ENCODE measurements at places on chromosomes 1 and 21. TPM values are rescaled to one million over a fixed set of nuclear protein-coding genes. Genes with fewer than 3 reads are reported as not detected.

SLFNL1 gene
- total RNA-seq, result not detected

SLC9C2 gene
- not detected for total RNA-seq

CALML6 gene
- total RNA-seq, result 0.51 TPM

CLIC4 gene
- 1,665 TPM for total RNA-seq

SLC25A34 gene
- 0.13 TPM for total RNA-seq

LRRC39 gene
- total RNA-seq, result not detected

DNA sequence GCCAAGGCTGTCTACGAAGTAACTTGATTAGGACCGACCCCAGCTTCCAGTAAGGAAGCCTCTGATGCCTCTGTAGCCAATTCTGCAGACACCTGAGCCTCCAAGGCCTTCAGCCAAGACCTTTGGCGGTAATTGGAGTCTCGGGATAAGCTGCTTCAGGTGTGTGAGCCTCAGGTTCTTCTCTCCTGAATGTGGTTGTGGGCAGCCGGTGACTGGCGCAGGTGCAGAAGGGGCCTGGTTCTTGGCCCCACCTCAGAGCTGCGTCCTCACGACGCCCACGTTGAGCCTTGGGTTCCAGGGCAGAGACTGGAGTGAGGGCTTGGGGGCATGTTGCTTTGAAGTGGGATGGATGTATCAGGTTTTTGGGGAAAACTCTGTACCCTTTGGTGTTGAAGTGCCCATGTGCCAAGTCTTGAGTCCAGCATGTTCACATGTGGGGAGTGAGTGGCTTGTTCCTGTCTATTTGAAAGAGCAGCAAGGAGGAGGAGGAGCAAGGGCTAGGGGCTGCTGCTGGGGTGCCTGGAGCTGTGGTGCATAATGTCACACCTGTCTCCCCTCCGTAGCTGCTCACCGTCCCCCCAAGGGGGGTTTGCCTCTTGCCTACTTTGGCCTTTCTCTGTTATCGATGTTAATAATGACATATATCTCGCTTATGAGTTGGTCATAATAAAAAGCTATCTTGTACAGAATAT lies 1.4 kb downstream of the PSEN2 start:
- no peaks in the 10 kb centered on the region for H3K27me3 ChIP-seq
- H3K4me3 ChIP-seq, result peak overlapping the region; percentile 73
- no peak overlapping the region for H3K27ac ChIP-seq

- H3K36me3 ChIP-seq, result no peaks in the 10 kb centered on the region
- H3K27ac ChIP-seq, result no peak overlapping the region
- peaks cover 13% of the 10 kb centered on the region for H3K27me3 ChIP-seq
- no peak overlapping the region for H3K4me3 ChIP-seq
- no peak for DNase-seq
Measured at GRCh38 chr1:30652152-30652841, 71.1 kb downstream of the MATN1 start.

DNA sequence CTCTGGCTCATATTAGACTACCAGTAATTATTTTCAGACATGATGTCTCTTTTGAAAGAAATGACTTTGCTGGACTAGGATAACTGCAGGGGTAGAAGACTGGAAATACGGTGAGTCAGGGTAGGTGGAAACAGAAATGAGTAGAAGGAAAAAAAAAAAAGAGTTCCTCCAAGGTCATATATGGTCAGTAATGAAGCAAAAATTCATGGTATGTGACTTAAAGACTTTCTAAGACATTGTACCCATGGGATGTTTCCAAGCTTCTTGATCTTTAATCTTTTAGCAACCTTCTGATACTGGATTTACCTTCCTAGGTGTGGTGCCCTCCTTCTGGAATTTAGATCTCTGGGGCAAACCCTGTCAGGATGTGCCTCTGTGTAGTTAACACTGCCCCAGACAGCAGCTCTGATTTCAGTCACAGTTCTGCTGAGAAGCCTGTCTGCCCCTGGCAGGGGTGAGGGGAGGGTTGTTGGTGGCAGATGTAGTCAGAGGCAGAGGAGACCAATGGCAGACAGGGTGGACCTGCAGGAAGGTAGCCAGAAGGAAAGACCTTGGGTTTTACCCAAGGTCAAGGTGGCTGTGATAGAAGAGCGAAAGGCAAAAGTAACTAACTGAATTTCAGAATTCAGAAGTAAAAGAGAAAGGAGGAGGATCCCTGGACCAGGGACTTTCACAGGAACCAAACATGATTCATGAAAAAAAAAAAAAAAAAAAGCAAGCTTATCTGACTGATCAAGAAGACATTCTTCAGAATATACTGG lies 44.1 kb upstream of the BCL10 start:
- peaks cover 25% of the 10 kb centered on the region for H3K36me3 ChIP-seq
- H3K4me3 ChIP-seq, result peak overlapping the region; percentile 40
- H3K27ac ChIP-seq, result peak overlapping the region; percentile 99
- peaks cover 84% of the 10 kb centered on the region for H3K4me1 ChIP-seq
- no peaks in the 10 kb centered on the region for H3K27me3 ChIP-seq
- DNase-seq, result peak; percentile 87

GRCh38 chr1:198701250-198701649 lies 62.4 kb downstream of the PTPRC start:
- peaks cover 11% of the 10 kb centered on the region for H3K4me1 ChIP-seq
- H3K36me3 ChIP-seq, result no peaks in the 10 kb centered on the region
- H3K27ac ChIP-seq, result no peak overlapping the region
- H3K4me3 ChIP-seq, result no peak overlapping the region
- no peaks in the 10 kb centered on the region for H3K27me3 ChIP-seq

- no peaks in the 10 kb centered on the region for H3K27me3 ChIP-seq
- H3K4me3 ChIP-seq, result no peak overlapping the region
- peak; percentile 61 for DNase-seq
- H3K36me3 ChIP-seq, result no peaks in the 10 kb centered on the region
- H3K27ac ChIP-seq, result no peak overlapping the region
Measured at GRCh38 chr1:169906938-169907337, 13.2 kb upstream of the SCYL3 start.

DNA sequence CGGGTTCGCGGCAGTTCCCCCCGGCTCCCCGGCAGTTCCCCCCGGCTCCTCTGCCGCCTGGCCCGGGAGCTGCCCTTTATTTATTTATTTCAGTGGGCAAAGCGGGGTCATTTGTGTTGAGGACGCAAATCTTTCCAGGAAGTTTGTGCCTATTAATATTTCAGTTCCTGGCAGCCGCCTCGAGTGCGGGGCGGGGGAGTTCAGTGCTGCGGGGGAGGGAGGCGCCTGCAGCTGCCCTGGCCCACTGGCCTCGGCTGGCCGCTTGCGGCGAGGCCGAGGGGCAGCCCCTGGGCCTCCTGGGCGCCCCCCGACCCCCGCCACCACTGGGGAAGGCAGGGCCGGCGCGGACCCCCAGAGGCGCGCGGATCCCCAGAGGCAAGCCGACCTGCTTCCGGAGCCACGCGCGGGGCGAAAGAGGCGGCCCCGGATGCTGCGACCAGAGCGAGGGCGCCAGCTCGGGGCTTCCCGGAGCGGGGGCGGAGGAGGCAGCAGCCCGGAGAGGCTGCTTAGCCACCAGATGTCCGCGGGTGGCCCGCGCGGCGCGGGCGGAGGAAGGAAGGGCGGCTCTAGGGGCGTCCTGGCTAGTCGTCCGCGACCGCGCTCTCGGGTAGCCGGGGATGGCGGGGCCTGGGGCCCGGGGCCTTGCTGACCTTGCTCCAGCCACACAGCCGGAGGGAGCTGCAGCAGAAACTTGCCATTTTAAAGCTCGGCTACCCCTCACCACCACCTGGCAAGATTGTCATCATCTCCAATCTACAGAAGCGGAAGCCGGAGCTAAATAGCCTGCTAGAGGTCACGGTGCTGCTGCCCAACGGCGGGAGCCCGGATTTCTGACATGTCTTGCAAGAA lies 48.0 kb downstream of the H3-3A start:
- no peaks in the 10 kb centered on the region for H3K27me3 ChIP-seq
- peak; percentile 82 for DNase-seq
- H3K4me3 ChIP-seq, result peak overlapping the region; percentile 78
- peaks cover 12% of the 10 kb centered on the region for H3K4me1 ChIP-seq

DNA sequence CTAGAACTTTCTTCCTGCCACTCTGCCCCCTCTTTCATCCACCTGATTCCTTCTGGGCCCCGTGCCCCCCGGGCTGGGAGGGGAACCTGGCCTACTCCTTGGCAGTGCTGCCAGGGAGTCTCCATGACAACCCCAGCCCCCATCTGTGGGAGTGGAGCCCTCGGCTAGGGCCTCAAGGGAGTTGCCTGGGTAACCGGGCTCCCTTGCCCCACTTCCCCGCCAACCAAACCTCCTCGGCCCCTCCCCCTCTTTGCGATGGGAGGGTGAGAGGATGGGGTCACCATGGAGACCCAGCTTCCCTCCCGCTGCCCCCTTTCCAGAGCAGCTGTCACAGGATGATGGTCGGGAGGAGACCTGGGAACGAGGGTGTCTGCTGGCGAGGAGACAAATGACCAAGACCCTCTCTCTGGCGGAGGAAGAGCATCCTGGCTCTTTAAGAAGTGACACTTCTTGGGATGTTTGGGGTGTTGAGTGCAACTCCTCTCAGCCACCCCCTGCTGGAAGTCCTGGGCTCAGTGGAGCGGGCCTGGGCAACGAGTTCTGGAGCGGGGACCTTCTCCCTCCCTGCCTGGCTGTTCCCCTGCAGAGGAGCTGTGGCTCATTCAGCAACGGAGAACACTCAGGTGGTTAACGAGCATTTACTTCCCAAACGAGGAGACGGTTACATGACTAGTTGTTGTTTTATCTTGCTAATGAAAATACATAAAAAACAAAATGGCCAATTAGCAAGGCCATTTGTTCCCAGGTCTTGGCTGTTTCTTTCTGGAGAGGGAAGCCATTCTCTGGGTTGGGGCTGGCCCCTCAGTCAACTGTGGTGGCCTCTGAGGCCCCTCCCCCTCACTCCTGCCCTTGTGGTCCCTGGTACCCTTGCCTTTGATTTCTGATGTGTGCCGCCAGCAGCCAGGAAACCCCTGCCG lies 82.8 kb downstream of the UBIAD1 start:
- no peaks in the 10 kb centered on the region for H3K4me1 ChIP-seq
- no peak for DNase-seq
- H3K4me3 ChIP-seq, result no peak overlapping the region
- H3K27me3 ChIP-seq, result no peaks in the 10 kb centered on the region
- H3K27ac ChIP-seq, result no peak overlapping the region

DNA sequence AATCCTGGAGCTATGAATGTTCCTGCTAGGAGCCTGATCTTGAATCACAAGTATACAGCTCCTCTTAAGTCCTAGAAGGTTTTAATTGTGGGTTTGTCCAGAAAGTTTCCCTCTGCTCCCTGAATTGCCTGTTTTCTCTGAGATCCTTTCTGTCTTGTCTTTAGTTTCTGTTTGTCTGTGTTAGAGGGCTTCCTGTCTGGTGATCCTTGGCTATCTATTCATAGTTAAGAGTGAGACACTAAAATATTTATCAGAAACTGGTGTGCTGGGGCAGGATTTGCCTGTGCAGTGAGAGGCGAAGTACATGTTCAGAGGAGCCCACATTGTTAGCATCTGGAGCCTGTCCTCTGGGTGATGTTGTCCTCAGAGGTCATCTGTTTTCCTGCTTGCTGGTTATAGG lies 45.4 kb downstream of the ETS2 start:
- no peak overlapping the region for H3K27ac ChIP-seq
- H3K4me3 ChIP-seq, result no peak overlapping the region
- H3K27me3 ChIP-seq, result no peaks in the 10 kb centered on the region

- H3K4me1 ChIP-seq, result peaks cover 85% of the 10 kb centered on the region
- peaks cover 20% of the 10 kb centered on the region for H3K36me3 ChIP-seq
- H3K4me3 ChIP-seq, result no peak overlapping the region
Measured at GRCh38 chr1:85315789-85316188, 39.4 kb upstream of the BCL10 start.

DNA sequence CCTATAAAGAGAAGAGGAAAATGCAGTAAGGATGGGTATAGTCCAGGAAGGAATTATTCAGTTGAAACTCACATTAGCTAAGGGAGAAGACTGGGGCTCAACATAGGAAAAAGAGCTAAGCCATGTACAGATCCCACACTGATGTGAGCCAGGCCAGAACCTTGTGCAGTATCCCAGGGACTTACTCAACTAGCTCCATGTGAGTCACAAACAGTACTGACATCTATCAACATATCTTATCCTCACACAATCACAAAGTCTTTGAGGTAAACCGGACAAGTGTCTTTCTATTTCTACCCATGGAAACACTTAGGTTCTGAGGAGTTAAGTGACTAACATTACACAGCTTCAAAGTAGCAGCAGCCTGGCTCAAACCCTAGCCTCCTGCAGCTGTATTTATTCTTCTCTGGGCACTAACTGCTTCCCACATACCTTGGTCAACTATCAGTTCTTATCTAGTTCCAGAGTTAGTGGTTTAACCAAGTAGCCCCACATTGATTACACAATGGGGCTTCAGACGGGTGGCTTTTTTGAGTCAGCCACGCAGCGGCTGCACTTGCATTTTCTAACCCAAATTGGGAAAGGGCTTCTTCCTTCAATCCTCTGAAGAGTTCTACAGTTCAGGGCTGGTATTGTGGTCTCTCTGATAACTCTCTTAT lies 9.5 kb downstream of the CD5L start:
- no peak overlapping the region for H3K4me3 ChIP-seq
- H3K4me1 ChIP-seq, result no peaks in the 10 kb centered on the region
- H3K36me3 ChIP-seq, result no peaks in the 10 kb centered on the region
- H3K27ac ChIP-seq, result no peak overlapping the region
- no peaks in the 10 kb centered on the region for H3K27me3 ChIP-seq

- H3K4me1 ChIP-seq, result no peaks in the 10 kb centered on the region
- no peak for DNase-seq
- no peaks in the 10 kb centered on the region for H3K36me3 ChIP-seq
- no peak overlapping the region for H3K4me3 ChIP-seq
- no peaks in the 10 kb centered on the region for H3K27me3 ChIP-seq
Measured at GRCh38 chr1:29806646-29807319, 570.5 kb downstream of the PTPRU start.

DNA sequence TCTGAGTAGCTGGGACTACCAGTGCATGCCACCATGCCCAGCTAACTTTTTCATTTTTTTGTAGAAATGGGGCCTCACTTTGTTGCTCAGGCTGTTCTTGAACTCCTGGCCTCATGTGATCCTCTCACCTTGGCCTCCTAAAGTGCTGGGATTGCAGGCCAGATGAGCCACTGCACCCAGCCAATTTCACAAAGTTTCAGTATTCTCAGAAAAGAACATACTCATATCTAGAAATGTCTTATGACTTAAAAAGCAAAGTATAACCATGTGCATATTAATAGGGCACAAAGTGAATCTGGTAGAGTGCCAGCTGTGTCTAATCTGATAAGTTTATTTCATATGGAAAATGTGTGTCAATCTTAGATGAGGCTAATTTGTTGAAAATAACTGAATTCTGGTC lies 87.5 kb upstream of the CACYBP start:
- no peaks in the 10 kb centered on the region for H3K4me1 ChIP-seq
- DNase-seq, result no peak
- no peak overlapping the region for H3K4me3 ChIP-seq
- no peaks in the 10 kb centered on the region for H3K27me3 ChIP-seq

- no peak for DNase-seq
- peaks cover 15% of the 10 kb centered on the region for H3K4me1 ChIP-seq
- no peaks in the 10 kb centered on the region for H3K27me3 ChIP-seq
Measured at GRCh38 chr1:5941671-5942070, 50.6 kb downstream of the NPHP4 start.

- no peaks in the 10 kb centered on the region for H3K4me1 ChIP-seq
- no peak overlapping the region for H3K4me3 ChIP-seq
- no peak overlapping the region for H3K27ac ChIP-seq
- peak; percentile 41 for DNase-seq
Measured at GRCh38 chr1:168386949-168387586, 106.4 kb downstream of the TBX19 start.

- no peak overlapping the region for H3K4me3 ChIP-seq
- no peaks in the 10 kb centered on the region for H3K36me3 ChIP-seq
- no peaks in the 10 kb centered on the region for H3K4me1 ChIP-seq
- no peak for DNase-seq
- no peak overlapping the region for H3K27ac ChIP-seq
- H3K27me3 ChIP-seq, result peaks cover 8% of the 10 kb centered on the region
Measured at GRCh38 chr1:219712506-219712905, 99.6 kb upstream of the ZC3H11B start.

Measured in GM23248 (cell line).